Activated CD4-positive, alpha-beta T cell treated with anti-CD3 and anti-CD28 coated beads, Interleukin-2, amount 10 ng/mL, durations not matched to agents 7 days and 5 days (primary cell): ENCODE measurements at places on chromosomes 4 and X. TPM values are rescaled to one million over a fixed set of nuclear protein-coding genes. Genes with fewer than 3 reads are reported as not detected.
A peak's percentile ranks its signal among the peaks of the same experiment; 100 is the strongest.

DNA sequence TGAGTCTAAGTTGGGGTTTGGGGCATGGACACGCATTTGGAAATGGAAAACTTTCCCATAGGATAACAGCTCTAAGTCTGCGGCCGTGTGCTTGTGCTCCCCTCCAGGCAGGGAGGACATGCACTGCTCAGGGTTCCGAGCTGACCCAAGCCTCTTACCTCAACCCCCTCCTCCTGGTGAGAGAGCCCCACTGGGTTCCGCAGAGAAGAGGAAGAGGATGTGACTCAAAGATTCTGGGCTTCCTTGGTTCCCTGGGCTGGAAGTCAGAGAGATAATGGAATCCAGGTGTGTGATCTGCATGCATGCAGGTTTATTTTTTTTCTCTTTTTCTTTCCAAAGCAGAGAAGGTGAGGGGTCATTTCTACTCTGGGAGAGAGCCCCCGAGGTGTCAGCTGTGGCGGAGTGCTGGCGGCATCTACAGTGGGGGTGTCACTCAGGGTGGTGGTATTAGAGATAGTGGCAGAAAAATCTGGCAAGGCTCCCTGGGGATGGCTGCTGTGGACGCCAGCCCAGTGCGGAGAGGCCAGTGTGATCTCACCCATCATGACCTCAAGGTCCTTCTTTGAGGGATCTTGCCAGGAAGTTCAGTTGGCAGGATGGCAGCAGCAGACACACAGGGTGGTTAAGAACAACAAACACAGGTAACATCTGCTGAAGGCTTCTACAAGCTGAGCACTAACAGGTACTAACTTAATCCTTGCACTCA lies 168.7 kb upstream of the HAND2 start:
- DNase-seq = no peak
- H3K36me3 ChIP-seq = no peaks in the 10 kb centered on the region
- H3K4me3 ChIP-seq = no peak overlapping the region
- H3K27ac ChIP-seq = no peak overlapping the region

- no peaks in the 10 kb centered on the region for H3K4me1 ChIP-seq
- H3K4me3 ChIP-seq = no peak overlapping the region
- no peaks in the 10 kb centered on the region for H3K36me3 ChIP-seq
- no peak overlapping the region for H3K27ac ChIP-seq
- DNase-seq = no peak
Measured at GRCh38 chrX:133555782-133556458, 140.6 kb upstream of the GPC4 start.

GRCh38 chr4:41878170-41878969 lies 56.9 kb upstream of the TMEM33 start:
- no peak overlapping the region for H3K27ac ChIP-seq
- H3K4me3 ChIP-seq = no peak overlapping the region
- DNase-seq = no peak
- H3K36me3 ChIP-seq = peaks cover 2% of the 10 kb centered on the region
- H3K4me1 ChIP-seq = peaks cover 10% of the 10 kb centered on the region

DNA sequence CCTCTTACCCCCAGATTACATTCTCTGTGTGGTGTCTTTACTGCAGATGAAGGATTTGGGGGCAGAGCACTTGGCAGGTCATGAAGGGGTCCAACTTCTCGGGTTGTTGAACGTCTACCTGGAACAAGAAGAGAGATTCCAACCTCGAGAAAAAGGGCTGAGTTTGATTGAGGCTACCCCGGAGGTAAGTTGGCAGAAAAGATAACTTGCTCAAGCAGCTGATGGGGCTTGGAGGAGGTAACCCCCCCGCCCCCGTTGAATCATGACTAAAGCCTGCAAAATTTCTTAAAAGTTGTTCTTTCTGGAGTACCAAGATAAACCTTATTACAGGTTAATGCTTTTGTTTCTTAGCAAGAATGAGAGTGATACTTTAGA lies 1.5 kb downstream of the CCNG2 start:
- H3K27ac ChIP-seq = peak overlapping the region; percentile 78
- DNase-seq = no peak
- no peaks in the 10 kb centered on the region for H3K27me3 ChIP-seq
- peak overlapping the region; percentile 88 for H3K4me3 ChIP-seq
- peaks cover 36% of the 10 kb centered on the region for H3K36me3 ChIP-seq

Gene EGF
- not detected for total RNA-seq

Gene GABRG1
- not detected for total RNA-seq

Gene XG
- not detected for total RNA-seq

GRCh38 chr4:75683482-75684155 lies 10.4 kb upstream of the G3BP2 start:
- no peak for DNase-seq
- H3K36me3 ChIP-seq = peaks cover 9% of the 10 kb centered on the region
- no peaks in the 10 kb centered on the region for H3K27me3 ChIP-seq
- no peak overlapping the region for H3K4me3 ChIP-seq
- peaks cover 39% of the 10 kb centered on the region for H3K4me1 ChIP-seq

DNA sequence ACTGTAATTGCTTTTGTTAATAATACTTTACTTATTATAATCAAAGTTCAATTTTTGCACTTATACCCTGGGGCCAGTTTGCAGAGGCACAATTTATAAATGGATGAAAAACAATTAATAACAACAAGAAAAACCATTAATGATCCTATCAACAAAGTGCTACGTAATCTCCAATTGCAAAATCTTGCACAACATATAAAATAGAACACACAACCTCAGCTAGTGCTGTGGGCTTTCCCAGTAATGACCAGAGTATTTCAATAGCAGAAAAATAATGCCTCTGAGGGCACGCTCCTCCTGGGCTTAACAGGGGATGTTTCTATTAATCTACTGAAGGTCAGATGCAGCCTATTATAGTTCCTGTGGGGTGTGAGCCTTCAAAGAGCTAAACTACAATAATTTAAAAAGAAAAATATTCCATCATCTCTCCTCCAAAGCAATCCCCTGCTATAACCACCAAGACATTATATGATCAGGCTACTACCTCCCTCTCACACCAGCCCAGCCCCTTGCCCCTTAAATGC lies 508.5 kb upstream of the SLIT2 start:
- H3K27ac ChIP-seq = no peak overlapping the region
- no peak for DNase-seq
- H3K4me1 ChIP-seq = no peaks in the 10 kb centered on the region

Gene GCNA
- 5.9 TPM for total RNA-seq

Gene LNX1
- total RNA-seq = not detected
